Lower leg skin (tissue), 4 donors: ENCODE measurements at places on chromosomes 6 and 20. TPM values are rescaled to one million over a fixed set of nuclear protein-coding genes. Genes with fewer than 3 reads are reported as not detected.

- DNase-seq, result no peak
These were observed 31.8 kb downstream of the ZNF831 start for GRCh38 chr20:59195316-59195993.

DNA sequence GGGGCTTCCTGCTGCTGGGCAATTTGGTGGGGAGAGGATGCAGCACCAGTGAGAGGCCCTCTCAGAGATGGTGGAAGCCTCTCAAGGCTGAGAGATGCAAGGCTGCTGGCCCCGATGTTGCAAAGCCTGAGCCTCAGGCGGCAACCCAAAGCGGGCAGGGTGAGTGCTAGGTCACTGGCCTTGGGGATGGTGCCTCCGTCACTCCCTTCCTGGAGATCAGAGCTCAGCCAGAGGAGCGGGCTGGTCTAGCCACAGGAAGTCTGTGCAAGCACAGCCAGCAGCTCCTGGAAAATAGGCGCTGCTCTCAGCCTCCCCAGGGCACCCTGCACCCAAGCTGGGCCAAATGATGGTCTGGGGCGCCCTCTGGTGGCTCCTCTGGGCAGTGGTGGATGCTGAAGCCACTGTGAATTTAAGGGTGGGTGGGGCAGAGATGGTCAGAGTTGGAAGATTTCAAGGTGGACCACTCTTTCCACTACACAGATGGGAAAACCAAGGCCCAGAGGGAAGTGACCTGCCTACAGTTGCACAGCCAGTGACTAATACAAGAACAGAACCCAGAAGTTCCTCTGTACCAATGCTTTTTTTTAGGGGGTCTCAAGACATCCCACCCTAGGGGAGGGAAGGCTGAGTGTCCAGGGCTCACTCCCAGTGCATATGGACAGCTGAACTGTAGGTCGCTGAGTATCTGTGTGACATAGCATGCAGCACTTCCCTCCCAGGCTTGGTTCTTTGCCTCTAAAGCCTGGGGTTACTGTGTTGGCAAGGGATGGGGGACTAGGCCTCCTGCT is 20.8 kb downstream of the C20orf203 start:
- DNase-seq, result peak; percentile 56

DNA sequence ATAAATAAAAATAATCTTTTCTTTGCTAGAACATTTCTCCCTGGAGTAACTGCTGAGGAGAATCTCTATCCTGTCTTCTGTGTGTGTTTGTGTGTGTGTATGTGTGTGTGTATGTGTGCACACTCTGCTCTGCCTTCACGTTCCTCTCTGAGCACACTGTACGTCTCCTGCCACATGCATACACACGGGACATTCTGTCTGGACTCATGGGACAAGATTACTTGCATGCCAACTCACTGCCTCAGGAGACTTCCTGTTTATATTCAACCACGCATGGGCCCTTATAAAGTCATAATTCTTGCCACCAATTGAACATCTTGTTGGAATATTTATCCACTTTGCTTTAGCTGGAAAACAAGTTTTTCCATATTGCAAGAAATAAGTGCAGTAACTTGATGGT is 930.6 kb downstream of the KIF16B start:
- DNase-seq, result no peak

- DNase-seq, result peak; percentile 89
These were observed 96.3 kb downstream of the RFPL4B start for GRCh38 chr6:112443179-112444065.

DNA sequence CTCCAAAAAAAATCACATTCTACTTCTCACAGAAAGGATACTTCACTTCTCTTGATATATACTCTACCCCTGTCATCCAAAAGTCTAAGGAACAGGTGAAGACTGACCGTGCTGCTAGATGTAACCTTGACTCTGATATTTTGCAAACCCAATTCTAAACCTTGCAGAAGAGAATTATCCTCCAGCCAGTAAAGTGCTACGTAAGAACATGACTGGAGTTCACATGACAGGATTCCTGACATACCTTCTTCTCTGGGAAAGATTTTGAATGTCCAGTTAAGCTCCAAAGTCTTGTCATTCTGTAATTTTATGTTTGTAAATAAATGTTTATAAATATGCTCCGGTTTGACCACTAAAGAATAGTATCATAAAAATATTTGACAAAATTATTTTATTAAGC is 35.8 kb downstream of the BTBD9 start:
- no peak for DNase-seq

- no peak for DNase-seq
These were observed 126.4 kb upstream of the BTBD3 start for GRCh38 chr20:11791316-11791715.

- DNase-seq, result no peak
These were observed 378 bp upstream of the LAMA2 start for GRCh38 chr6:128882560-128882959.

GRCh38 chr6:91708534-91708933 is 1121.7 kb upstream of the MAP3K7 start:
- DNase-seq, result no peak

MROH8 gene
- 2.2 TPM for total RNA-seq

GGTLC1 gene
- not detected for total RNA-seq

ISM1 gene
- total RNA-seq, result 22.4 TPM

EYS gene
- not detected for total RNA-seq
